ENCODE measurements at places on chromosomes 1 and 21.

GRCh38 chr1:240293706-240294105 lies 202.0 kb downstream of the FMN2 start:
- DNase-seq = no peak

- no peak for DNase-seq
Observed at GRCh38 chr1:25537153-25537831, 6.1 kb upstream of the LDLRAP1 start.

DNA sequence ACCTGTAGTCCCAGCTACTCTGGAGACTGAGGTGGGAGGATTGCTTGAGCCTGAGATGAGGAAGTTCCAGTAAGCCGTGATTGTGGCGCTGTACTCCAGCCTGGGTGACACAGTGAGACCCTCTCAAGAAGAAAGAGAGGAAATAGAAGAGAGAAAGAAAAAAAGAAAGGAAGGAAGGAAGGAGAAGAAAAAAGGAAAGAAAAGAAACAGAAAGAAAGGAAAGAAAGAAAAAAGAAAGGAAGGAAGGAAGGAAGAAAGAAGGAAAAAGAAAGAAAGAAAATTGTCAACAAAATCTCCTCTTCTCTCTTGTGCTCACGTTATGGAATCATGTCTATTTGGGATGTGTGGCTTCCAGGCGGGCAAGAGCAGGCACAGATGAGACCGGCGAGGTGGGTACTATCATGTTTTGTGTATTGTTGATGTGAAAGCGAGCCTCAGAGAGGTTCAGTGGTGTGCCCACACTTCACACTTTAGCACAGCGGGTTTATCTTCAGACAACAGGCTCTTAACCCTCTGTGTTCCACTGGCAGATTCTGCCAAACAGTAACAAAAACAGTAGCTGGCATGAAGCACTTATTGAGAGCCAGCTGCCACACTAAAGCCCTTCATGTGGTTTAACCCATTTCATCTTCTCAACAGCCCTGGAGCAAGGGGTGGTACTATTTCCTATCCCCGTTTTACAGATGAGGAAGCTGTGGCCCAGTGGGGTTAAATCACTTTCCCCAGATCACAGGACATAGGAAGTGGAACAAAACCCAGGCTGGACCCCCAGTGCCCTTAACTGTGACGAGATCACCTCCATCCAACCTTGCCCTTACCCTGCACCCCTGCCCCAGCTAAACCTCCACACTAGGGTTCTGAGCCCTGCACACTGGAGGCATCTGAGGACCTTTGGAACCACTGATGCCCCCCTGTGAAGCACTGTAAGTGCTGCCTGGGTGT lies 94.7 kb upstream of the TARDBP start:
- DNase-seq = no peak

- DNase-seq = no peak
Observed at GRCh38 chr1:10857687-10858086, 61.2 kb upstream of the CASZ1 start.

GRCh38 chr1:77063118-77063517 lies 156.1 kb downstream of the PIGK start:
- DNase-seq = no peak
